ENCODE measurements at places on chromosomes 6 and 20.

DNA sequence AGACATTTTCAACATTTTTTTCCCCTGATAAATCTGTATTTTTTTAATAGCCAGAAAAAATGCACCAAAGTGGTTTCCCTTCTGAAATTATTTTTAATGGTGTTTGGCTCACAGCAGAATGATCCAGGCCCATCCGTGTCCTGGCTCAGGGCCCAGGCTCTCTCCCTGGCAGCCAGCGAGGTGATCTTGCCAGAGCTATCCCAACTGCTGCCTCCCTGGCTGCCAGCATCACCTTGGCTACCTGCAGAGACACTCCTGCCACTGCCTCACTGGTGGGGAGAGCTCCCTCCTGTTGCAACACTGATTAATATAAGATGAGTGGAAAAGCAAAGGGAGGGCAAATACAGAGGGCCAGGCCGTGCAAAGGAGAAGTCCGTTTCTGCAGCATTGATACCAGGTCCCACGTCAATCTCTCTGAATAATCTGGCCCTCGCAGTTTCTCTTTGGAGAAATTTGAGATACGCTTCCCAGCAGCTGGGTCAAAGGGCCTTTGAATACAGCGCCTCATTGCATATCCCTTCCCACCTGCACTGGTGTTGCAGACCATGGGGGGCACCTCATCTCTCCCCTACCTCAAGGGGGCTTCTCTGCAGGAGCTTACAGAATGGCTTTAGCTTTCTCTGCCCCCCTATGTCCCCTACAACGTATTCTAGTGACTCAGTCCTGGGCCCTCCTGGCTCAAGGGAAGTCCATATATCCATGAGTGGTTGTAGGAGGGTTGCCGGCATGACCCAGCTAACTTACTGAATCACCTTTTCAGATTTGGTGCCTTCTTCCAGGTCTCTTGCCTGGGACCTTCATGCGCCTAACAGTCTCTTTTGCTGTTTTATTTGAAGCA, 12.8 kb upstream of the DSTN start:
- DNase-seq = no peak

- DNase-seq = no peak
Measured at GRCh38 chr6:85594197-85594930, 706 bp upstream of the SNX14 start.

- no peak for DNase-seq
Measured at GRCh38 chr20:53223626-53224172, 251.5 kb downstream of the TSHZ2 start.

DNA sequence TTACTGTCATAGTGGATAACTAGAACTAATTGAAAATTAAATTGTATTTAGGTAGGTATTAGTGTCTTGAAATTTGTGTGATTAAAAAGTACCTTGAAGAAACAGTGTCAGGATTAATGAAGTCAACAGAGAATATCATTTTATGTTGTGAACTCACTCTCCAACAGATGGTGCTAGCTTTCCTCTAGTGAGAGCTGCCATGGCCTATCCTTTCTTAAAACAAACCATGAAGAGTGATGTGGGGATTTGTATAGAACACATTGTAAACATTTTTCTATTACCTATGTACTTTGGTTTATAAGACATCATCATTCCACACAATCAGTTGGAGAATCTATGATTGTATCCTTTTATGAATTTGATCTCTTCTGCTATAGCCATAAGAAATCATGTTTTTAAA, 4.8 kb upstream of the SRSF12 start:
- no peak for DNase-seq

- no peak for DNase-seq
Measured at GRCh38 chr6:35059596-35060345, 81.4 kb downstream of the TCP11 start.

- DNase-seq = peak; percentile 4
Measured at GRCh38 chr6:136921381-136921935, 643 bp upstream of the SLC35D3 start.

DNA sequence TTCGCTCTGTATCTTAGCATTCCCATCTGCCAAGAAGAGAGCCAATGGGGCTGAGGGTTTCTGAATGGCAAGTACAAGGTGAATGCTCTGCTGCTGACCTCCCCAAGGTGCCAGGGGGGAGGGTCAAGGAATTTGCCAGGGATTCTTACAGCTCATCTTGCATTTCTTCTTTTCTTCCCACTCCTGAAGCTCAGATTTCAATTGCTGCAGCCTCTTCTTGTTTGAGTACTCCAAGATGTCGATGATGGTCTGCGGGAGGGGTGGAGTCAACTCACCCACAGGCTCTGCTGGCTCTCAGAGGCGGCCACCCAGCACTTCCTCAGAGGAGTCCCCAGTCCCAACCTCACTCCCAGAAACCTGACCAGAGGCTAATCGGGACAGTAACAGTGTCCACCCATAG, 12.4 kb downstream of the C20orf96 start:
- no peak for DNase-seq

GRCh38 chr6:30915591-30915946, 1.5 kb downstream of the VARS2 start:
- peak; percentile 17 for DNase-seq

DNA sequence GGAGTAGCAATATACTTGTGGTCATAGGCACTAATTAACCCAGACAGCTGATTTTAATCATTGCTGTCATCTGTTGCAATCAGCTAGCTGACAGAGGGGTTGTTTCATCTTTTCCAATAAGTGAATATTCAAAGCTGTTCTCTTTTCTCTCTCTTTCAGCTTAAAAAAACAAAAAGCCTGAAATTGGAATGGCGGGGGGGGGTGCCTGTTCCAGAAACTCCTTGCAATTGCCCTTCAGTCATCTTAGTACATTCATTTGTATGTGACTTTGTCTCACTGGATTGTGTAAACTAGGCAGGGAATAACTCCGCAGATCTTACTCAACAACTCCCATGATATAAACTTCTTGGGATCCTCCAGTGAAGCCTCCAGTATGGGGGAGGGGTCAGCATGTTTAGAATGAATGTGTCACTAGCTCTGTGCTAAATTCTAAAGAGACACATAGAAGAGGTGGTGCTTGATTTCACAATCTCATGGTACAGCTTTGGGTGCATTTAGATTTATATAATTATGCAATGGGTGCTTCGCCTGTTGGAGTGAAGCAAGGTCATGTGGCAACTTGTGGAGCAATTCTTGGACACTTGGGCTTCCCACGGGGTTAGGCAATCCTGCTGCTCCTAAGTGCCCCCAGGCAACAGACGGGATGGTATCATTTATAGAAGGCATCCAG, 40.1 kb downstream of the SLC24A3 start:
- no peak for DNase-seq

DNA sequence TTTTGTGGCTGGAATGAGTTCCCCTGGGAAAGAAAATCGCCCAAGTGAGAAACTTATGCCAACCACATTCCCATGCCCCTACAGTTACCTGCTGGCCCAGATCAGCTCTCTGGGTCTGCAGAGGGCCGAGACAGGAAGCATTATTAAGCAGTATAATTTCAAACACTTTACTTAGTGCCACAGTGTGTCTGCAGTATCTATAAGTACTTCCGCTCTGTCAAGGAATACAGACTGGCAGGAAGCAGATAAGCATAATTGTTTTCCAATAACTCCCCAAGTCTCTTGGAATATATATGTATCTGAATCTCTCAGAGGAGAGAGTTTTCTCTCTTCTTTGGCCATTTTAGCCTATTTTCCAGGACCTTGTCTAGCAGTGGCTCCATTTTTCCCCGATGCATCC, 24.9 kb downstream of the SAYSD1 start:
- no peak for DNase-seq

DNA sequence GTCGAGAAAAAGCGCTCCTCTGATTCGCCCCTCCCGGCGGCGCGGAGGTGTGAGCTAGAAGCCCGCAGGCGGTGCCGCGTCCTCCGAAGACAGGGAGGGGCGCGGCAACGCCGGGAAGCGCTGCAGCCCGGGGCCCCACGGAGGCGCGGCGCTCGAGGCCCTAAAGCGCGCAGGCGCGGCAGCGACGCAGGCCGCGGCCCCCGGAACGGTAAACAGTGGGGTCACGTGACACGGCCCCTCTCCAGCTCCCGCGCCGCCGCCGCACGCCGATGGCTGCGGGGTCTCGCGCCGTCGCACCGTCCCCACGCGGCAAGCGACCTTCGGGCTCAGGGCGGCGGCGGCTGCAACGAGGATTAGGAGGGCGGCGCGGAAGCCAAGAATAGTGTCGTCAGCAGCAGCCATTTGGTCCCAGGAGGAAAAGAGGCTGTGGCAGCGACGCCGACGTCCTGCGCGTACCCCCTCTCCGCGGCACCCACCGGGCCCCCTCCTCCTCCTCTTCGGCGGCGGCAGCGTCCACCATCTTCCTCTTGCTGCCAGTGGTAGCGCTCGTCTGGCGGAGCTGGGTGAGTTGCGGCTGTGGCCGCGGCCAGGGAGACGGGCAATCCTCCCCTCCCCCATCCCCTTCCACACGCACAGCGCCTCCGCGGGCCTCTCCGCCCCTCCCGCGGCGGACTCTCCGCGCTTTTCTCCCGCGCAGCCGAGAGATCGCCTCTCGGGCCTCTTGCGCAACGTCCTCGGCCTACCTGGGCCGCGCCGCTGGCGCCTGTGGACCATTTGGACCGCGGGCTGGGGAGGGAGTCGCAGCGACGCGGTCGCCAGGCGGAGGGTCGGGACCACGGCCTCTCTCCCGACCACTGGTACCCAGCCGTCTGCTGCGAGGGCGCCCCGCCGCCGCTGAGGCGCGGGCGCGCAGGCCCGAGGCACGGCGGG, at the start of gene PHF3:
Gene PHF3, plus strand, starts transcription at position 215 of the 930 bp plus-strand sequence. CDS start 10,750 bp downstream, outside the sequence.
- peak; percentile 92 for DNase-seq

GRCh38 chr20:13430346-13431002, 208.3 kb downstream of the TASP1 start:
- DNase-seq = no peak

DNA sequence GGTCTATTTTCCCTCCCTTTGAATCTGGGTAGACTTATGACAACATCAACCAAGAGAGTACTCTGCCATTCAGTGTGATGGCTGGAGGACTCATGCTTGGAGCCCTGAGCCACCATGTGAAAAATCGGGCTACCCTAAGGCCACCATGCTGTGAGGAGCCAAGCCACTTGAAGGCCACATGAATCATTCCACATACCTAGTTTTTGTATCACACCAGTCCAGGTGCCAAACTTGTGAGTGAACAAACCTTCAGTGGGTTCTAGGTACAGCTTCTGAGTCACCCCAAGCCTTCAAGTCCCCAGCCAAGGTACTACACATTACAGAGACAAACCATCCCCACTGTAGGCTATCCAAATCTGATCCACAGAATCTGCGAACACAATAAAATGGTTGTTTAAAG, 37.4 kb upstream of the E2F3 start:
- no peak for DNase-seq

DNA sequence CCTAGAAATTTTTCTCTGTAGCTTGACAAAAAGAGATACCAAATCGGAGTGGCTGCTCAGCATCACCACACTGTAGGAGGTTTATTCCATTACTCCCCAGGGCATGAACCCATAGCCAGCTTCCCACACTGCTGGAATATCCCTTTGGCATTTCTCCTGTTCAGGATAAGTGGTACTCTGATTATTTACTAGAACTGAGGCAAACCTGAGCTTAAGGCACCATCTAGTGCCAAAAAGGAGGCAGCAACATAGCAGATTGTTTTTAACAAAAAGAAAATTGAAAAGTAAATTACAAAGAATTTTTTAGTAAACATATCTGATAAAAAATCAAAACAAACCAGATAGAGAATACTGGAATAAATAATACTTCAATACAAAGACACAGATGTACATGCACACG, 181.7 kb downstream of the WDR27 start:
- DNase-seq = no peak

GRCh38 chr6:16292942-16293341, 54.6 kb downstream of the GMPR start:
- no peak for DNase-seq

DNA sequence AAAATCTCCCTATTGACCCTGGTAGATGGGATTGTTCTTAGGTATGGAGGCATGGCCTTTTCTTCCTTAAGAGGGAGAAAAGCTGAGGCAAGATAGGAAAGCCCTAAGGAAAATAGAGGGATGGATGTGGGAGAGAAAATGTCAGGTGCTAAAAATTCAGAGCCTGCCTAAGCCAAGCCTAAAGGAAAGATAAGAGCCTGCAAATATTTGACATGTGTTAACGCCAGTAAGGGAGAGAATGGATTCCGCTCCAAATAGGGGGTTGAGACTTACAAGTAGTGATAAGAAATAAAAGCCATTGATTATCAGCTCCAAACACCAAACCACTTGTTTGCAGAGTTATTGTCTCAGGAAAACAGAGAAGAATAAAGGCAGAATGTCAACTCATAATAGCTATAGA, 533.6 kb downstream of the PTPRT start:
- no peak for DNase-seq

DNA sequence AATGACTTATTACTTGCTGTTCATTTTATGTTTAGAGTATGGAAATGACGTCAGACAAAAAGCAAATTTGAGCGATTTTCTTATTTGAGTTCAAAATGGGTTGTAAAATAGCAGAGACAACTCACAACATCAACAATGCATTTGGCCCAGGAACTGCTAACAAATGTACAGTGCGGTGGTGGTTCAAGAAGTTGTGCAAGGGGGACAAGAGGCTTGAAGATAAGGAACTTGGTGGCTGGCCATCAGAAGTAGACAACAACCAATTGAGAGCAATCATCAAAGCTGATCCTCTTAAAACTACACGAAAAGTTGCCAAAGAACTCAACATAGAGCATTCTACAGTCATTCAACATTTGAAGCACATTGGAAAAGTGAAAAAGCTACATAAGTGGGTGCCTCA, 43.8 kb downstream of the REV3L start:
- no peak for DNase-seq

DNA sequence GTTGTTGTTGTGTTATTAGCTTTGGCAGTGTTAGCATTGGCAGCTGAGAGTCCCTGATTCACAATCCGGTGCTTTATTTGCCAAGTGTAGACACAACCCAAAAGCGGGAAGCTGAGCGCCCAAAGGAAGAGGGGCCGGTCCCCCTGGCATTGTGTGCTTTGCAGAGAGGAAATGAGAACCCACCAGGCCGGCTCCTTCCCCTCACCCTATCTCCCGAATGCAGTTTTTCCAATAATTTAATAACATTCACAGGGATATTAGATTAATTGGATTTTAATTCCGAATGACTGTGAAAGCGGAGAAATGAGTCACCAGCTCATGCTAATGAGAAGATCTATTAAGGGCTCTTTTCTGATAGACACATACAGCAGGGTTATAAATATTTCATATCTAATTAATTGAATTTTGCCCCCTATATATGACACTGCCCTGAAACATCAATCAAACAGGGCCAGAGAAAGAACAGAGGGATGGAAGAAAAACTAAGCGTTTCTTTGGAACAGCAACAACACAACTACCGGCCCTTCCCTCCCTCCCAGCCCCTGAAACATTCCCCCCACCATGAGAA, 143.8 kb downstream of the MBOAT1 start:
- DNase-seq = no peak

GRCh38 chr20:59300333-59301081, at the start of gene EDN3:
Gene EDN3, plus strand, starts transcription at chr20:59300611. Its CDS starts 202 bp downstream, at chr20:59300813.
- no peak for DNase-seq
